T-helper 1 cell (primary cell): ENCODE measurements at places on chromosomes 3 and 15.

DNA sequence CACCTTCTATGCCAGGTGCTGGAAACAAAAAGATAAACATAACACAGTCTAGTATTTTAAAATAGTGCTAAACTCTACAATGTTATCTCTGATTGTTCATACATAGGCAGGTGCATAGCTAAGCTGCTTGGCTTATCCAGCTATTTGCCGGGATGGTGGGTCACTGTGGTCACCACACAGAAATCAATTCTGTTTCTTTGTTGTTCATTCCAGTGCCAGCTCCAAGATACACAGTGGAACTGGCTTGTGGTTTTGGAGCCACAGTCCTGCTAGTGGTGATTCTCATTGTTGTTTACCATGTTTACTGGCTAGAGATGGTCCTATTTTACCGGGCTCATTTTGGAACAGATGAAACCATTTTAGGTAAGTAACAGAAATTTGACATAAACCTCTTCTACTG lies 130.2 kb downstream of the IL1RAP start:
- DNase-seq: no peak

DNA sequence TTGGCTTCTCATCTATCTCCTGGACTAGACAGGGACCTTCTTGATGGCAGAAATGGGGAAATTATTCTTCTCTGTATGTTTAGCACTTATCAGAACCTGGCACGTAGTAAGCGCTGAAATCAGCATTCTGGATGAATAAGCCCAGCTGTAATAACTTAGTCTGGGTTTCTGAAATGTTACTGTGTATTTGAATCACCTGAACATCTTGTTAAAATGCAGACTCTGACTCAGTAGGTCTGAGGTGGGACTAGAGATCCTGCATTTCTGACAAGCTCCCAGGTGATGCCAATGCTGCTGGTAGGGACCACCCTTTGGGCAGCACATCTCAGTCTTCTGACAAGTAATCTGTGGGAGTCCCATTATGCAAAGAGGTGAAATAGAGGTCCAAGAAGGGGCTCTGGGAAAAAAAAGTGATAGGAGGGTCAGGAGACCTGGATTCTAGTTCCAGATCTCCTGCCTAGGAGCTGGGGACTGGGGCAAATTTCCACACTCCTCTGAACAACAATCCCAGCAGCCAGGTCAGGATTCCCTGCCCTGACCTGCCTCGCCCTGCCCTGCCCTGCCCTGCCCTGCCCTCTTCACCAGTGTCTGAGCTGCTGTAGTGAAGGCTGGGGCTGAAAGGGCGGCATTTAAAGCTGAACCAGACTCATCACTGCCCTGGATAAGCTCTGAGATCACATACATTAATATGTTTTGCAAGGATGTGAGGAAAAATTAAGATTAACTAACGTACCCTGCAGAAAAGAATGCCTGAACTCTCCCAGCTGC lies 17.2 kb upstream of the SLC6A11 start:
- no peak for DNase-seq

DNA sequence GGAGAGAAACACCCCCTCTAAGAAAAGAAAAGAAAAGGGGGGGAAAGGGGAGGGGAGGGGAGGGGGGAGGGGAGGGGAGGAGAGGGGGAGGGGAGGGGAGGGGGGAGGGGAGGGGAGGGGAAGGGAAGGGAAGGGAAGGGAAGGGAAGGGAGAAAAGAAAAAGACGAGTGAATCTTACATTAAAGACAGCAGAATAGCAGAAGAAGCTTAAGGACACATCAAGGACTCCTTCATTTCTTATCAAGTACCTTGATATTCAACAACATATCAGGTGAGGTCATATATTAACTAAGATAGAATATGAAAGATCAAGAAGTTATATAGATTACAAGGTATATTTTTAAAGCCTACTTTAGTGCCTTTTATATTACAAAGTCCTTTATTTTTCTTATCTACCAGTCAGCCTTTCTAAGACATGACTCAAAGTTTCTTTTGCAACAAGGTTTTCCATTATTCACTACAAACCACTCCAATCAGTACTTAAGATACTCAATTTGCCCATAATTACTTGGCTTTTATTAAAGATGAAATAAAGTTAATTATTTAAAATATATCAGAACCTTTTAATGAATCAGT lies 17.7 kb upstream of the AADAC start:
- no peak for DNase-seq

DNA sequence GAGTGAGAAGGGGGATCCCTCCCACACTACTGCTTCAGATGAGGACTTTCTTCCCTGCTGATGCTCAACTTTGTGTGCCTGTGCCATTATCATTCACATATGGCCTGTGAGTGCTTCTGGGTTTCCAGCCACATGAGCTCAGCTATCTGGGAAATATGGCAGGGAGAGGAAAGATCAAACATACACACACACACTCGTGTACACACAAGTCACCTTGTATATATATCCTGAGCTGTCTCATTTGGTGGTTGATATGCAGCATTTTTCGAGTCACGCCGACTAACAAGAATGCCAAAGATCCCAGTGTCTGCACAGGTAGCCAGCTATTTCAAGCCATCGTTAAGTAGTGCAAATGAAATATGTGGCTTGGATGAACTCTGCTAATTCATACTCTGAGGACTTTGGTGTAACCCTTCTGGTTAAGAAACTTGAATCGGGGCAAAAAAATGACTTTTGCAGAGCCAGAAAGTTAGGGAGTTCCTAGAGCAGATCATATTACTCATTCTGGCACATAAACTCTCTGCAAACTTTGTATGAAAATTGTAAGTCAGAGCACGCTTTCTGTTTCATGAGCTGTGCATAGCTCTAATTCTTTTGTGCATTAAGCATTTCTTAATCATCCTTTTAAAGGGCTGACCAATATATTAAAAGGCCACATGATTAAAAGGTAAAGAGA lies 24.9 kb upstream of the WNT5A start:
- DNase-seq: no peak

- DNase-seq: no peak
These were observed 25.6 kb upstream of the ATG7 start for GRCh38 chr3:11246663-11246970.

DNA sequence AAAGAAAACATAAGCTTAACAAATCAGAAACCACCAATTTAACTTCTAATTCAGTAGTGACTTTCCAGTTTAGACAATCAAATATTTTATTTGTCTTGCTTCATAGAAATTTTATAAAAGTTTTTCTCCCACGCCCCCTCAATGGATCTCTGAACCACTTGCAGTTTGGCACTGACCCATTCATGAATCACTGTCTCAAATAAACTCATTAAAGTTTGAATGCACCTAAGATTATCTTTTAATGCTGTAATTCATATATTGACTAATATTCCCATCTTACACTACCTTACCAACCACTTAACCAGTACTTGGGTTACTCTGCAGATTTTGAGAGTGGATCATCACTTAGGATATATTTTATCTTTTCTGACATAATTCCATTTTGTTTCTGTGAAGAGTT lies 880.2 kb downstream of the OTOL1 start:
- no peak for DNase-seq

GRCh38 chr15:78146425-78147154 lies 2.6 kb upstream of the IDH3A start:
- no peak for DNase-seq

DNA sequence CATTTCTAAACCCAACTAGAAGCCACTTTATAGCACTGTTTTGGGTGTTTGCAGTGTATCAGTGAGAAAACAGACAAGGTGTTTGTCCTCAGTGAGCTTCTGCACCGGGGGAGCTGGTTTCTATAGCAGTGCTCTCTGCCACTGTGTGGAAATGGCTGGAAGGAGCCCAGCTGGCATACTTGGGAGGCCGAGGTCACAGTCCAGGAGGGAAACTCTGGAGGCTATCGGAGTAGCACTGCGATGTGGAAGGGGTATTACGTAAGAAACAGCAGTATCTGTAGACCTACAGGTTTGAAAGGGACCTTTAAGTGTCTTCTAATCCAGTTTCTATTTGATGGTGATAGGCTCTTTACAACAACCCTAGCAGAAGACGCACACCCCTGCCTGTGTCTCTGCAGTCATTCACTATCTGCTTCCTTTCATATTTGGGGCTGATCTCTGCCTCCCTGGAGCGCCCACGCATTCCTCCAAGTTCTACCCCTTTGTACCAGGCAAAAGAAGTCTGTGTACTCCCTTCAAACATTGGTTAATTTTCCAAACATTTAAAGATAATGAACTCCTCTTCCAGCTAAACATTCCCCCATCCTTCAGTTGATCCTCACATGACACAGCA lies 87.4 kb upstream of the ADAMTS17 start:
- DNase-seq: no peak

DNA sequence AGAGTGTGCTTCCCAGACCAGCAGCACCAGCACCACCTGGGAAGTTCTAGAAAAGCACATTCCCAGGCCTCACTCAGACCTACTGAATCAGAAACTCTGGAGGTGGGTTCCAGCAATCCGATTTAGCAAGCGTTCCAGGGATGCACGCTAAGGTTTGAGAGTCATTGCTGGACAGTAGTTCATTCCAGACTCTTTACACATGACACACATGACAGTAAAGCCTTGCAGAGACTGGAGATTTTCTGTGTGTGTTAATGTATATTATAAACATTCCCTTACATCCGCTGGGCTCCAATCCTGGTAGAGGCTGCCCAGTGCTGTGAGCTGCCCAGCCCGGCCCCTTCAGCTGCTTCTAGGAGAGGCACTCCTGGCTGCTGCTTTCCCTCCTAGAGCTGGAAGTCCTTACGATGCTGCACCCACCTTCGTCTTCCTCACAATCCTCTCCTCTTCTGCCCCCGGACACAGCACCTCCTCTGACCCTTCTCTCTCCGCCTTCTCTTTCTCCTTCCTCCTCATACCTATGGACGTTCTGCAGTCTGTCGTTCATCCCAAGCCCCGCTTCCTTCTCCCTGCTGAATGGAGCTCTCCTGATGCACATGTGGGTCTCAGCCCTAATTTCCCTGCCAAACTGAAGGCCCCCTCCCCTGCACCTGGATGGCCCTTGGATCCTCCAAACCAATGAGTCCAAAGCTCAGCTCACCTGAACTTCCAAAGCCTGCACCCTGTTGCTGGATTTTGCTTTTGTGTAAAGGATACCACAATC lies 44.4 kb downstream of the ITGA11 start:
- DNase-seq: no peak

GRCh38 chr3:100125161-100125938 lies 11.0 kb upstream of the FILIP1L start:
- DNase-seq: no peak

GRCh38 chr3:15831927-15832326 lies 34.1 kb upstream of the ANKRD28 start:
- DNase-seq: no peak

- no peak for DNase-seq
These were observed 38.6 kb upstream of the RAB6B start for GRCh38 chr3:133934073-133934970.

DNA sequence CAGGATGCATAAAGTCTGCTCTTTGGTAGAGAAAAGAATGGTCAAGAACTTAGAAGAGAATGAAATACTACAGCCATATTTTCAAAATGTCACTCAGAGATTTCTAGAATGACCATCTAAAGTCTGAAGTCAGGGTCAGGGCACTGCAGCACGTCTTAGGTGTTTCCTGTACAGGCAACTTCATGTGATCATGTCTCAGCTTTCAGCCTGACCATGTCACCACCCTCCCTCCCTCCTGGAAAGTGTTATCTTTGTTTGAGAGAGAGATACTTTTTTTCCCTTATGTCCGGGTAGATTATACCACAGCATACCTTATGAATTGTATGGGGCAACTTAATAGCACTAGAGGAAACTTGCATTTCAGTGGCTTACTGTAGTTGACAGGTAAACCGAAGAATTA lies 558.0 kb upstream of the TGFBR2 start:
- no peak for DNase-seq

DNA sequence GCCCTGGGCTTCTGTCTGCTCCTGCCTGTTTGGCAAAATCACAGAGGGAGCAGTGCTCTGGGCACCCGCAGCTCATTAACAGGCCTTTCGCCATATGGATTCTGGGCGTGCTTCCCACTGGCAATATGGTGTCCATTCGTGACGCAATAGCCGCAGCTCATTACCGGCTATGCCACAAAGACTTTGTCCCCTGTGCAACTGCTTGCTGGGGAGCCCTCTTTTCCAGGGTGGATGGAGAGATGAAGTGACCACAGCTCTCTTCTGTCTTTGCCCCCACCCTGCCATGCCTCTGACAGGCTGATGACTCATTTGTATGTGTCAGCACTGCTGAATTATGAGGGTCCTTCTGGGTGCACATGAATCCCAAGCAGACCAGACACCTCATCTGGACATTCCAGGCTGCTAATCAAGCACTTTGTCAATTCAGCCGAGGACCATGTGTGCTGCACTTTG lies 214.3 kb upstream of the FEZF2 start:
- DNase-seq: no peak

GRCh38 chr15:49988766-49989165 lies 130.3 kb downstream of the ATP8B4 start:
- no peak for DNase-seq

DNA sequence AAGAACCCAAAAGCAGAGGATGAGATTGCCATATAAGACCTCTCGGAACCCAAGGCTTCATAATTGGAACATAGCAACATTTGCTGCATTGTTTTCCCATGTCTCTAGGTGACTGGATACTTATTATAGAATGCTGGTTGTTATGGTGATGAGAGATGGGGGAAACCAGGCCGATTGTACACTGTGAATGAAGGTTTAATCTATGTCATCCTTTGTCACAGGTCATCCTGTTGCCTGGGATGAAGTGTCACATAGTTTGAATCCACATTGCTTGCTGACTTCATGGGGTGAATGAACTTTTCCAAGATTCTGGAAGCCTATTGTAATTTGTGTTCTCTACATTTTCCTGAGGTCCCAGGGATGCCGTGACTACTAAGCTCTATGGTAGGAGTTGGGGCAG lies 41.8 kb downstream of the CLEC3B start:
- DNase-seq: no peak

GRCh38 chr15:67550522-67550921 lies 8.0 kb downstream of the MAP2K5 start:
- no peak for DNase-seq

- DNase-seq: no peak
These were observed 6.3 kb downstream of the EIF4A2 start for GRCh38 chr3:186789554-186790260.

DNA sequence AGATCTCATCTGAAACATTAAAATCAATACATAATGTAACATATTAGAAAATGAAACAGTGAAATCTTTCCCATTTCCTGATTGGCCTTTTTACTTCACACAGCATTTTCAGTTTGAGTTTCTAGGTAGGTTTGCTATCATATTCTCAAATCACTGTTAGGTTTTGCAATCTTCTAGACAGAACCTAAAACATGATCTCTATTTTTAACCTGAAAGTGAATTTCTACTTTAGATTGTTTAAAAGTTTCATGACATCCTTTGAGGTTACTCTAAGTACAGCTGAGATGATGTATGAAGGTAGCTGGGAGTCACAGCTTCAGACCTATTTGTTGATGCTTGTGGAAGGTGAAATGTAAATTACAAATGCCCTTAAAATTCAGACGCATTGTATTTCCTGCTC lies 118.4 kb upstream of the GPR149 start:
- no peak for DNase-seq

- no peak for DNase-seq
These were observed 35.7 kb upstream of the GRAMD1C start for GRCh38 chr3:113802795-113803455.
